Endothelial cell (in vitro differentiated cells): ENCODE measurements at places on chromosomes 13 and 19.

GRCh38 chr19:55694656-55695491 is 19.8 kb downstream of the EPN1 start:
- H3K4me3 ChIP-seq = no peak overlapping the region
- H3K27ac ChIP-seq = no peak overlapping the region
- DNase-seq = no peak
- no peaks in the 10 kb centered on the region for H3K4me1 ChIP-seq
- H3K27me3 ChIP-seq = peaks cover 7% of the 10 kb centered on the region

GRCh38 chr13:100235311-100235901 is 146.5 kb downstream of the PCCA start:
- peaks cover 4% of the 10 kb centered on the region for H3K36me3 ChIP-seq
- peak; percentile 20 for DNase-seq
- no peaks in the 10 kb centered on the region for H3K27me3 ChIP-seq
- peak overlapping the region; percentile 62 for H3K27ac ChIP-seq

DNA sequence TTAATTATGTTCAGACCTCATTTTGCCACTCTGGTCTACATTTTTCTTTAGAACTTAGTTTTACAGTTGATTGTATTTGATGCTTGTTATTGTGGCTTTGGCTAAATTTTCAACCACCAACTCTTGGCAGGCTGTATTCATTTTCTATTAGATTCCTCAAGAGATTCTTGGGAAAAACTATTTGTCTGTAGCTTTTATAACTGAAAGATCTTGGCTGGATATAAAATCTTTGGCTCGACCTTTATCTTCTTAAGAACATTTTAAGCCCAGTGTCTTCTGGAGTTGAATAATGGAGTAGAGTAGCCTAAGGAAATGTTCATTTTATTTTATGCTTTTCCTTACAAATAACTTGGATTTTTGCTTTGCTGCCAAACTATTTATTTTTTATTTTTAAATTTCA is 848.5 kb downstream of the PCDH17 start:
- no peaks in the 10 kb centered on the region for H3K4me1 ChIP-seq
- no peak overlapping the region for H3K27ac ChIP-seq
- H3K4me3 ChIP-seq = no peak overlapping the region
- H3K27me3 ChIP-seq = no peaks in the 10 kb centered on the region
- H3K36me3 ChIP-seq = no peaks in the 10 kb centered on the region

DNA sequence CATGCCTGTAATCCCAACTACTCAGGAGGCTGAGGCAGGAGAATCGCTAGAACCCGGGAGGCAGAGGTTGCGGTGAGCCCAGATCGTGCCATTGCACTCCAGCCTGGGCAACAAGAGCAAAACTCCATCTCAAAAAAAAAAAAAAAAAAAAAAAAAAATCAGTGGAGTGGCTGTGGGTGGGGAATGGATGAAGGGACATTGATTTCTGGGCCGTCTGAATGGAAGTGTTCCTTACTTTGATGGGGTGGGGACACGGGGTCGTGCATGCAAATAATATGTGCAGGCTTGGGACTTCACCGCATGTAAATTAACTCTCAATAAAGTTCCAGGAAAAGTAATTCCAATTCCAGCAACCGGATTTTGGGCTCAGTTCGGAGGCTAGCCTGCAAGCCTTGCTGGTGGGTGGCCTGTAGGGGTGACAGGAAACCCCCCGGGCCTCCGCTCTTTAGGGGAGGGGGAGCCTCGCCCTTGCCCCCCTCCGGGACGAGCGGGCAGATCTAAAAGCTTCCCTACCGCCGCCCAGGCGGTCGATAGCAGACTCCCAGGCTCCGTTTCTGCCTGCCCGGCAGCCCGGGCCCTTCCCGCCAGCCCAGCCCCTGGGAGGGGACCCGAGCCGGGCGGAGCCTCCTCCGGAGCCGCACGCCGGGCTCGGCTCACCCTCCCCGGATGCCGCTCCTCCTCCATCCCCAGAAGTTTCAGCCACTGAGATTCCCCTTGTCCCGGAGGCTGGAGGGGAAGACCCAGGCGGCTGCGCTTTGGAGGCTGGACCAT is 48.0 kb upstream of the ADGRE5 start:
- peak; percentile 14 for DNase-seq
- no peaks in the 10 kb centered on the region for H3K36me3 ChIP-seq
- H3K27ac ChIP-seq = no peak overlapping the region
- no peak overlapping the region for H3K4me3 ChIP-seq

DNA sequence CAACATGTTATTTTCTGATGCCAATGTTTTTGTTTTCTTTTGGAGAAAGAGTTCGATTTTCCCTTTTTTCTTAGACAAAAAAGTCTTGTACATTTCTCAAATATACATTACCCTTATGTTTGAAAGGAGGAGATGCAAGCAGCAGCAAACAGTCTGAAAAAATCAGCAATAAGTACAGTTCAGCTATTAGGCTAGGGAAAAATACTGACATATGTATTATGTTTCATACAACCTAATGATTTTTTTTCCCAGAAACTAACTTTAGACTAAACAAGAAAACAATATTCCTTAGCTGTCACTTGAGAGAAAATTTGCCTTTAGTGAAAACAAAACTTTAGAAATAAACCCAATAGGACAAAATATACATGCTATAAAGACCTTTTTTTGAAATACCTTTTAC is 1223.5 kb downstream of the SLITRK1 start:
- peaks cover 7% of the 10 kb centered on the region for H3K4me1 ChIP-seq
- H3K36me3 ChIP-seq = no peaks in the 10 kb centered on the region
- DNase-seq = no peak
- peaks cover 2% of the 10 kb centered on the region for H3K27me3 ChIP-seq

- H3K27me3 ChIP-seq = no peaks in the 10 kb centered on the region
- H3K27ac ChIP-seq = no peak overlapping the region
- no peaks in the 10 kb centered on the region for H3K36me3 ChIP-seq
- H3K4me1 ChIP-seq = no peaks in the 10 kb centered on the region
- no peak overlapping the region for H3K4me3 ChIP-seq
These were observed 426.2 kb downstream of the PCDH9 start for GRCh38 chr13:66803808-66804456.

- peaks cover 3% of the 10 kb centered on the region for H3K36me3 ChIP-seq
- H3K4me3 ChIP-seq = peak overlapping the region; percentile 98
These were observed 575 bp downstream of the CARM1 start for GRCh38 chr19:10871711-10872545.

DNA sequence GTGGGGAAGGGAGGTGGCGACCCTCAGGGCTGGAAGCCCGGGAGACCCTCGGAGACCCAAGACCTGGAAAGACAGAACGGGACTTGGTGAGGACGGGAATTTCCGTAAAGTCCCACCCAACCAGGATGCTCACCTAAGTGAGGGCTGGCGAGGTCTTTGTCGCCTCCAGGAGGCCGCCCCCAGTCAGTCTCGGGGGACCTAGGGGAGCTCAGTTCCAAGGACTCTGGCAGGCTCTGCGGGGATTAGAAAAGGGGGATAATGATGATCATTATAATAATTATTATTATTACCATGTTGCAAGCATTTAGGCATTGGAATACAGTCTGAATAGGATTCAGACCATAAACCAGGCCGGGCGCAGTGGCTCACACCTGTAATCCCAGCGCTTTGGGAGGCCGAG is 9.1 kb upstream of the HSD17B14 start:
- H3K36me3 ChIP-seq = no peaks in the 10 kb centered on the region
- DNase-seq = no peak
- H3K4me1 ChIP-seq = no peaks in the 10 kb centered on the region
